Hematopoietic multipotent progenitor cell treated with erythropoietin and hydrocortisone succinate and interleukin-3 and kit ligand, for 8 days (in vitro differentiated cells): ENCODE measurements at places on chromosomes 5 and 9.

GRCh38 chr9:138115506-138115905 is 237.9 kb downstream of the CACNA1B start:
- DNase-seq, result no peak

DNA sequence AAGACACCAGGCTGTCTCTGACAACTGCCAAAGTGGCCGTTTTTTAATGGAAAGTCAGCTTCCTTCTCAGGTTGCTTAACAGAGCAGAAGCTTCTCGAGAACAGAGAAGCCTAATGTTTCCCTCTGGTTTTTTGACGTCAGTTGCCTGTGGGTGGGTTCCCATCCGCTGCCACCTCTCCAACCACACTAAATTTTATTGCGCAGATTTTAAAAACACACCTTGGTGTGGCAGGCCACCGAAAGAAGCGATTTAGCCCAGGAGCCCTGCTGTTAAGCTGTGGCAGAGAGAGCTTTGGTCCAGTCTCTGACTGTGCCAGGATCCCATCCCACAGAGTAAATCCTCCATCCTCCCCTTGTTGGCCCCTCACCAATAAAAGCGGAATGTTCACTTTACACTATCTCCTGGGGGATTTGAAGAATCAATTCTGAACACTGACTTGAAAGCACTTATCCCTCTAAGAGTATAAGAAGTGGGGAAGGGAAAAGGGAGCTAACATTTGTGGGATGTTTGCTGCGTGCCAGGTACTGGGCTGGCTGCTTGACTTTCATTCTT is 181.6 kb downstream of the AOPEP start:
- no peak for DNase-seq

DNA sequence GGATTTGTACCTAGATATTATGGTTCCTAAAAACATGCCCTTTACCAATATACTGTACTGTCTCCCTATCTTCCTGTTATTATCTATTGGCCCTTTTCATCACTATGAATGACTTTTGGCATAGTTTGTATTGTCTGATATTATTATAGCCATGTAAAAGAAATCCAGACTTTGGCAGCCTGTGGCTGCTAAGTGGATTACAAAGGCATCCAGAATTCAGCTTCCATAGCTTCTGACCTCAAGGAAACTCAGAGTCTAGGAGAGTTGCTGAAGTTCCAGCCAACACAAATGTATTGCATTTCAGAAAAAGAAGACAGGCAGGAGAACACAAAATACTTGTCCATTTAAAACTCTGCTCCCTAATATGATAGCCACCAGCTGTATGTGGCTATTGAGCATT is 319.2 kb upstream of the MPDZ start:
- DNase-seq, result no peak

DNA sequence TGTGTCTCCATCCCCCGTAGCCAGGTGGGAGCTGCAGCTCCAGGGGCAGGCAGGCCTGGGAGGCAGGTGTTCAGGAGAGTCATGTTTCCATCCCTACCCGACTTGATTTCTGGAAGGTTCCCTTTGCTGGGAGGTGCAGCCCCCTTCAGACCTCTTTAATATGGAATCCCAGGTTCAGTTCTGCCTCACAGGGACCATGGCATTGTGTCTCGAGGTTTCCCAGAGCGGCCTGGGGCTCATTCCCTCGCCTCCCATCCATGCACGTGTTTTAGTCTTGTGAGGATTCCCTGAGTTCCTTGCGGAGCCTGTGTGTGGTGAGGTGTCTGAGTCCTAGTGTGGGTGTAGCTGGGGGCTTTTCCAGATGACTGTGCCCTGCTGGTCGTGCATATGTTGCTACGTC is 16.5 kb upstream of the AHRR start:
- no peak for DNase-seq

DNA sequence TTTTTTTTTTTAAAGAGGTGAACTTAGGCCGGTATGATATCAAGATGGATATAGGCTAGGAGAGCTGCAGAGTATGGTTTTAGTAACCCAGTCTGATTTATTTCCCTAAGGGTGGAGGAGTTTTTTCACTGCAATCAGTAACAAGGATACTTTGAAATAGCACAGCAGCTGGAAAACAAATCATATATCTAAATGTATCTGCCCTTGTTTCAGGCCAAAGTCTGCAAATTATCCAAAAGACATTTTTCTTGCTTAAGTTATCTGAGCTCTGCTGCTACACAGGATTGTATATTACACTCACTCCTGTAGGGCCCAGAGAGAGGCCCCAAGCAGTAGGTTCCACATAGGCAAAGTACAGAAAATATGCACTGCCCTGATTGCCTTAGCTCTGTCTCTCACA is 222.4 kb downstream of the NTRK2 start:
- no peak for DNase-seq

- DNase-seq, result no peak
Measured at GRCh38 chr5:93328833-93329232, 252.2 kb downstream of the NR2F1-AS1 start.

- no peak for DNase-seq
Measured at GRCh38 chr9:13860946-13861640, 452.8 kb downstream of the NFIB start.

DNA sequence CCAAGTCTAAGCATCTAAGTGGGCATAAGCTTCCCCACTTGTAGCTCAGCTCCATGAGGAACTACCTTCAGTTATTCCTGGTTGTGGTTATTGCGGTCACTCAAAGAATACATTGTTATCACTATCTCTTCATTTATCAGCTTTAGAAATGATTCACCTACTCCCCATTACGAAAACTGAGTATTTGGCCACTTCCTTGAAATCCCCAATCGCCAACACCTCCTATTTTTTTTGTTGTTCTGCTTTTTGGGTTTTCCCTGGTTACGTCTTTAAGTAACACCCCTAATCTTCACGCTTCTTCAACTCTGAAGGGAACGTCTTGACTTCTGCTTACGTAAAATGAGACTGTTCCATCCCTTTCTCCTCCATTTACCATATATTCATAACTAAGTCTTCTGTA is 20.7 kb downstream of the MAPK9 start:
- no peak for DNase-seq

DNA sequence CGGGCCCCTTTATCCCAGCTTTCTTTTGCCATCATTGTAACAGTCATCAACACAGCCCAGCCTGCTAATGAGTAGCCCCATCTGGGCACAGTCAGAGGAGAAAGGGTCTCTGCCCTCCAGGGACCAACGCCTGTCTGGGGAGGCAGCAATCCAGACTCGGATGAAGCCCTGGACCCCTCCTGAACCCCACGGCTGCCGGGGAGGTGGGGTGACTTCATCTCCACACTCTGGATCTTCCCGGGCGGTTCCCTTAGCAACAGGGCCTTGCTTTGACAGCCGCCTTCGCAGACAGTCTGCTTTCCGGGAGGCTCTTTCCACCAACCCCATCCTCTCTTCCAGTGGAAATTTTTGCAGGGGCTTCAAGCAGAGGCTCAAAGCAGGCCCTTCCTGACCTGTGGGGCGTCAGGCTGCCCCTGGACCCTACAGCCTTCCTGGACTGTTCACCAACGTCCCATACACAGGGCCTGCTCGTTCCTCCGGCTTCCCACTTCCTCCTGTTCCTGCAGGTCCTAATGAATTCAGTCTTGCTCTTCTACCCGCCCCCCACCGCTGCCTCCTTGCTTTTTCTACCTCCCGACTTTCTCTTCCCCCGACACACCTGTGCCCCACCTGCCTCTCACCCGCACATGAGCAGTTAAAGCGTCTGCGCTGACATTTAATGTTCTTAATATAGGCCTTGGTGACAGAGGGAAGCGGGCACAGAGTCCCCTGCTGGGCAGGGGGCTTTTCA is 161.7 kb upstream of the MVB12B start:
- no peak for DNase-seq

GRCh38 chr9:17052626-17053025 is 82.2 kb upstream of the CNTLN start:
- no peak for DNase-seq

DNA sequence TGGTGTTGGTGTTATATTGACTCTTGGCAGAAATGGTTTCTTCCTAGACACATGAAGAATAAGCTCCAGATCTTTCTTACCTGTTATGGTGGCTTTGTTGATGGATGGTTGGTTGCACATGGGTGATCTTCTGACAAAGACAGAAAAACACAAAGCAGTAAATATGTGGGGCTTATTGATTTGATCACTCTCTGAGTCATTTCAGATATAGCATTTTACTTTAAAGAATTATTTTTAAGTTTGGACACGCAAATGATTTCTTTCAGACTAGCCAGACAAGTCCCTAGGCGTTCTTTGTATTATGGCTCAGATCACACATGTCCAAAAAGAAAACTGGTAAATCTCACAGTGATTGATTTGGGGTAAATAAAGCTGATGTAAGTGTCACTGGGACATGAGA is 597.6 kb downstream of the RAB3C start:
- no peak for DNase-seq

- DNase-seq, result no peak
Measured at GRCh38 chr5:154782812-154783592, 27.8 kb downstream of the LARP1 start.

DNA sequence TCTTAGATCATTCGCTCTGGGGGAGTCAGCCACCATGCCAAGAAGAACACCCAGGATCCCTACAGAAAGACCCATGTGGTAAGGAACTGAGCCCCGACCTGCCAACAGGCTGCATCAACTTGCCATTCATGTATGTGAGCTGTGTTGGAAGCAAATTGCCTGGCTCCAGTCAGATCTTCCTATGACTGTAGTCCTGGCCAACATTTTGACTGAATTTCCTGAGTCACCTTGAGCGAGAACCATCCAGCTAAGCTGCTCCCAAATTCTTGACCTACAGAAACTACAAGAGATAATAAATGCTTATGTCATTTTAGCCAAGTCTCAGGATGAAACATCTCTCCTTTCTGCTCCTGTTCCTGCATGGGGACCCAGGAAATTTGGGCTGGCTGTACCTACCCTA is 40.0 kb upstream of the SLC44A1 start:
- DNase-seq, result no peak

DNA sequence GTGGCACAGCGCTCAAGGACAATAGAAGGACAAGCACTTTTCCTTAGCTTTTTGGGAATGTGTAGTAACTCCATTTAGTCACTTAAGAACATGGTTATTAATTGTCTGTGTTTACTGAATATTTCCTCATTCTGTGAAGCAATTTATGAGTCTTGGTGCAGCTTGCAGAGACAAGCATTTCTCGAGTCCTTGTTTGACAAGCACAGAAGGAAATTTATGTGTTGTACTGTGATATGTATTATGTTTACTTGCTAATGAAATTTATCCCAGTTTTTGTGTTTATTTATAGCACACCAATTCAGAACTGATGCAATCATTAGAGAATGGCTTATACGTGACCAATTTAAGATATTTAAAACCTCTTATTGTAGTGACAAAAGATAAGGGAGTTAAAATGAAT is 168.6 kb downstream of the PRELID2 start:
- no peak for DNase-seq

DNA sequence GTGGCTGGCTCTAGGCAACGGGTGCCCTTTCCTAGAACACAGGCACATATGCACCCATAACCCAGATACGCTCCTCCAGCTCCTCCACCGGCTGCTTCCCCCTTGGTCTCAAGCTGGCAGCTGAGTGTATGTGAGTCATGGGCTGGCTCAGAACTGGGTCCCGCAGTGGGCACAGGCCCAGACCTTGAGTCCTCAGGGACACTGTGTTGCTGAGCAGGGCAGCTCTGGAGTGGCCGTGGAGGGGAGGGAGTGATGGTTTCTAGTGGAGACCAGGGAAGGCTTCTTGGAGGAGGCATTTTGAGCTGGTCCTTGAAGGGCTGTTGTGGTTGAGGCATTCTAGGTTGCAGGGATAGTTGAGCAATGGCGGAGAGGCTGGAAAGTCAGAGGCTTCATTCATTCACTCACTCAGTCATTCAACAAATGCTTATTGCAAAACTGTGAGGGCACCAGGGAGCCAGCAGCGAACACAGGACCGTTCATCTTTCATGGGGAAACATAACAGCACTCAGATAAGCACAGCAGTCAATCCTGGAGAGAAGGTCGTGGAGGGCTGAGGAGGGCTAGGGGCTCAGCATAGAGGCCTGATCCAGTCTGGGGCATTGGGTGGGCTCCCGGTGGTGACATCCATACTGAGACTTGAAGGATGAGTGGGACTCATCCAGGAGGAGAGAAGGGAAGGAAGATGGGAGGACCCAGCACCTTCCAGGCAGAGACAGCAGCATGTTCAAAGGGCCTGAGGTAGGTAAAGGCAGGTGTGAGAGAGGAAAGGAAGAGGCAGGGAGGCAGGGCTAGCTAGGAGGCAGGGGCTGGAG is 2.4 kb downstream of the BBLN start:
- DNase-seq, result no peak

DNA sequence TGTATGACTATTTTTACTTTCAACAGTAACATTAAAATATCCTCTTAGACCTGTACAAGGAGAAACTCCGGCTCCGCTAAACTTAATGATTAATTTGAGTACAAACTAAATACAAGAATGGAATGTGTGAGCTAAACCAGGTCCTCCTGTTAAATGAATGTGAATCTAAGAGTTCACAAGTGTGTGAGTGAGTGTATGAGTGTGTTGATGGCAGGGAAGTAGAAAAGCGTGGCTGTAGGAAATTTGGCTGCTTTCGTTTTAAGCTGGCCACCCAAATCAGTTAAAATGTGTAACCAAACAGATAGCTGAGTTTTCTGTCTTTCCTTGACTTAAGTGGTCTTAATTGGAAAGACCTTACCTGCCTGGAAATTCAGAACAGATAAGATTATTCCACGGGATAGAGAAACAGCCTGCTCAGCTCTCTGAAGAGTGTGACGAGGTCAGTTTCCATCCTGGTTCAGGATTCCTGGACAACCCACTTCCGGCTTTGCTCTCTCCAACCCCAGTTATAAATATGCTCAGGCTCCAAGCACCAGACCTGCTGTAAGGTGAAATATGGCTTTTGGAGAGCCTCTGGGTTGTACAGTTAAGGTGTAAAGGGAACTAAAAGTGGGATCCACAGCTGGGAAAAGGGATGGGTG is 908.6 kb upstream of the EDIL3 start:
- no peak for DNase-seq

DNA sequence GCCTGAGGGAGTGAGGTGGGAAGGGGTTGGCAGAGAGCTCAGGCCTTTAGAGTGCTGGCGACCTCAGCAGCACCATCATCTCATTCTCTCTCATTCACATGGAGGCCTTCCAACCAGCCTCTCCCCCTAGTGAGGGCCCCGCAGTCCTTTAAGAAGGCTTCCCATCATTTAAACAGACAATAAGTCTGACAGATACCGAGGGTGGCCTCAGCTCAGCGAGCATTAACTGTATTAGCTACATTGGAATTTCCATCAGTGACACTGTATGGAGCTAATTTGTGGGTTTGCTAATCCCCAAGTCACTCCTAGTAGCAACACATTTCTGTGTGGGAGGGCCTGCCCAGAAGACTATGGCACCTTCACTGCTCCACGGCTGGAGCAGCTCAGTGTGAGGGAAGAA is 75.8 kb downstream of the INSYN2B start:
- no peak for DNase-seq

DNA sequence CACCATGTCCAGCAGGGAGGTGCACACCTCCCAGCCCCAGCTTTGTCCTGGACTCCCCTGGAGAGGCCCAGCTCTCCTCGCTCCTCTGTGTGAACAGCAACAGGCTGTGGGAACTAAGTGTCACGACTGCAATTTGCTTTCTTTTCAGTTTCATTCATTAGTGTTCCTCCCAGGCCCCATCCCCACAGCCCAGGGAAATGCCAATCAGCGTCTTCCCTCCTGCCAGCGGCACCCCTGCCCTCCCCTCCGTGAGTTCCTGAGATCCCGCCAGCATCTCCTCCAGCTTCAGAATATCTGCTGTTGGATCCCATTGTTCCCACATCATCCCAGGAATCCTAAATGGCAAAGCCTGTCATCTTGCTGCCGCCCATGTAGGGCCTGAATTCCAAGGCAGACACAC is 13.1 kb upstream of the RPL26L1 start:
- DNase-seq, result no peak
